ENCODE measurements at places on chromosomes 3 and 15.
A peak's percentile ranks its signal among the peaks of the same experiment; 100 is the strongest.

DNA sequence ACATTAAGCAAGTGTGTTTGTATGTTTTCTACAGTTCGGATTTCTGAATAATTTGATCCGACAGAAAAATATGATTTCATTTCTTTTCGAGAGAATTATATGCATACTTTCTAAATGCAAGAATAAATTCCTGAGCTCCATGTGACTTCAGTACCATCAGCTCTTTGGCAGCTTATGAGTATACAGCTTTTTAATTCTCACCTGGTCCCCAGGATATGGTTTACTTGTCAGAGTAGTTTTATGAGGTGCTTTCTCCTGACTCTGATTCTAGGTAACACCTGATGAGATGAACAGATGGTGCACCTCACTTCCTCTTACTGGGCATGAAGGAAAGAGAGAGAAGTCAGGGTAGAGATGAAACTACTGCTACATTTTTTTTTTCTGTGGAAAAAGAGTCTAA lies 3.1 kb downstream of the HGD start:
- DNase-seq: peak; percentile 93

GRCh38 chr15:63124506-63124905 lies 2.8 kb downstream of the LACTB start:
- no peak for DNase-seq

- DNase-seq: no peak
These were observed 259.9 kb downstream of the ZIC1 start for GRCh38 chr3:147669077-147669476.

DNA sequence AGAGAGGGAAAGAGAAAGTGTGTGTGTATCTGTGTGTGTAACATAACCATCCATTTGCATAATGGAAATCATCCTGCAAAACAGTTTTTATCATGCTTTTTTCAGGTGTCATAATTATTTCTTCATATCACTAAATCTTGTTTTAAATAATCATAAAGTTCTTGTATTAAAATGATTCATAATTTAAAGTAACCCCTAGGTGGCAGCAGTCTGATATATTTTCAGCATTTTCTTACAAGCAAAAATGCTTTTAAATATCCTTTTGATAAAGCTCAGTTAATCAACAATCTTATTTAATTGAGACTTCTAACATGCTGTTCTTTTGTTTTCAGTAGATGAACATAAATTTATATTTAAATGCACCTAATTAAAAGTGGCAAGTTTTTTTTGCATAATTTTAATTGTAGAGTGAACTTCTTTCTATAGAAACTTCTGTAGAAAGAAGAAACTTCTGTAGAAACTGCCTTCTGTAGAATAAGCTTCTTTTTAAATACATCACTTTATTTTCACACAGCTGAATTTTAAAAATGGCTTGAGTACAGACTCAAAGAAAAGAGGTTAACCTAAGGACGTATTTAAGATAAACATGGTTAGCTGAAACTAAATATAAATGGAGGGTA lies 72.5 kb downstream of the OPA1 start:
- DNase-seq: peak; percentile 25

DNA sequence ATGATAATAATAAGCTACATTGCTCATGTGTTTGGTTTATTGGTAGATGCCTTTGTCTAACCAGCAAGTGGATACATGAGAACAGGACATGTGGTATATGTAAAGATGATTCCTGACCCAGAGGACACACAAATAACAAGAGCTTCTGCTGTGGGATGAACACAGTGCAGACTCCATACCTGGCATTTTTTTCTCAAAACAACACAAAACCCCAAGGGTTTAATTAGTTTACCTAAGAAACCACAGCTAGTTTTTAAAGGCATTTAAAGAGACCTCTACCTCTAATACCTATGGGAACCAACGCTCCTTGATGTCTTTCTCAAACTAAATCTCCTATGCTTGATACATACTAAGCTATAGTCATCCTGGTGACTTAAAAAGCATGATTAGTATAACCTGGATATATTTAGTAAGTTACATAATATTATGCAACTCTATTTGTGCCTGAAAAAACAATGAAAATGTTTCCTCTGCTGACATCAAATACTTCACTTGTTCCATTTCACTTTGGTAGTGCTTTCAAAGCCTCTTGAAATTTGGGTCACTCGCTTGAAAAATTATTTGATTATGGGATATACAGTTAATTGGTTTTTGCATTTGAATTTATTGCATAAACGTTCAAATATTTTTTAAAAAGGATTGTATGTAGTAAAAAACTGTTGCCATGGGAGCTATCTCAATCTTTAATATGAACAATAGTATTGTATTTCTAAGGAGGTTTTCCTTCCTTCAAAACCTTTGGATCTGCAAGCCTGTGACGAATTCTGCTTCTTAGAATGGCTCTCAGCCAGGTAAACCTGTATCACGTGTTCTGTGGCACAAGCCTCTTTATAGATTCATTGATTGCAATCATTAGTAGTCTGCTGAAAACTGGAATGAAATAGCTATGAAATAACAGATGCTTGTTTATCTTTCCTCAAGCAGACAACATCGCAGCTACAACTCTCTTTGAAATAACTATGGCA lies 233.0 kb upstream of the KCNMB2 start:
- DNase-seq: no peak

- DNase-seq: no peak
These were observed 12.4 kb downstream of the RTP2 start for GRCh38 chr3:187689984-187690383.

DNA sequence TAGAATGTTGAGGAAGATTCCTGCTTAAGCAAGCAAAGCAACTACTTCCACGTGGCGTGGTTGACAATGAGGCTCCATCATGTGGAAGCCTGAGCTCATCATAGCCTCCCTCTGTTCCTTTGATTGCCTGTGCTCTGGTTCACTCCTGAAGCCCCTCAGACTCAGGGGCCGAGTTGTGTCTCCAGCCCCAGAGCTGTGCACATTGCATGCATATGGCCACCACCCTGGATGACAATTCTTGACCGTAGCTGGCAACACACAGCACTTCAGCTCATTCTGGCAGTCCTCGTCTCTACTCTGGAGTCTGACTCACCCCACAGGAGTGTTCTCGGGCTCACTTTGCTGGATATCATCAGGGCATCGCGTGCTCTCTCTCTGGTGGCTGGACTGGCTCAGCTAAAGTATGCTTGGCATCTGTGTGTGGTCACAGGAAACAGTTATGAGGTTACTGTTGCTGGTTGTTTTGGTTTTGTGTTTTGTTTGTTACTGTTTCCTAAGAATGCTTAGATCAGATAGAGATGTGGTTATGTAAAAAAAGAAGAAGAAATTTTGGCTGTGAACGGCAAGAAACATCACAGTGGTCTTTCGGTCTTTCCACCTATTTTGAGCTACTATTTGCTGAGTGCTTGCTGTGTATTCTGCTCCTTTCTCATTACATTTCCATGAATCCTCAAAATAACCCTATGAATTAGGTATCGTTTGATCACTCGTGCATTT lies 41.6 kb upstream of the MRPS22 start:
- no peak for DNase-seq

DNA sequence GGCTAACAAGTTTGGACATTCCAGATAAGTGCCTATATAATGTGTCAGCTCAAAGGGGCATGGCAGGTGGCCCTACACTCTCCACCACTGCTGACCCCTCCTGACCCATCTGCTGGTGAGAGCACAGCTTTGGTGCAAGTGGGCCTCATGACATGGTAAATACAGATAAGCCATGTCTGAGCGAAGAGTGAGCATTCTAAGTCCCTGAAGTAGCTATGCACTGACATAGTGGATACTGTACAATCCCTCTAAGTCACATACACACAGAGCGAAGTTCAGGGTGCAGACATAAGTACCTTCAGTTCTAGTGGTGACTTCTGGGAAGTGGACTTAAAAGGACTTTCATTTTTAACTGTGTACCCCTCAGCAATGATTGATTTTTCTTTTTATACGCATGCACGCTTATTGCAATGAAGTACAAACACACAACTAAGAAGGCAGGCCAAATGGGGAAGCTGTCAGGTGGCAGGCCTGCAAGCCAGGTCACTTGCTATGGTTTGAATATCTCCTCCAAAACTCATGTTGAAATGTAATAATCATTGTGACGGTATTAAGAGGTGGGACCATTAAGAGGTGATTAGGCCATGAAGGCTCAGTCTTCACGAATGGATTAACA lies 41.5 kb downstream of the TBC1D2B start:
- DNase-seq: no peak

GRCh38 chr3:188179006-188179966 lies 25.3 kb downstream of the LPP start:
- DNase-seq: no peak

- DNase-seq: peak; percentile 88
These were observed 75.1 kb downstream of the CCK start for GRCh38 chr3:42190701-42191442.

GRCh38 chr3:195856410-195857084 lies 44.8 kb upstream of the MUC4 start:
- DNase-seq: no peak

GRCh38 chr3:131007782-131008181 lies 18.8 kb downstream of the ASTE1 start:
- no peak for DNase-seq

DNA sequence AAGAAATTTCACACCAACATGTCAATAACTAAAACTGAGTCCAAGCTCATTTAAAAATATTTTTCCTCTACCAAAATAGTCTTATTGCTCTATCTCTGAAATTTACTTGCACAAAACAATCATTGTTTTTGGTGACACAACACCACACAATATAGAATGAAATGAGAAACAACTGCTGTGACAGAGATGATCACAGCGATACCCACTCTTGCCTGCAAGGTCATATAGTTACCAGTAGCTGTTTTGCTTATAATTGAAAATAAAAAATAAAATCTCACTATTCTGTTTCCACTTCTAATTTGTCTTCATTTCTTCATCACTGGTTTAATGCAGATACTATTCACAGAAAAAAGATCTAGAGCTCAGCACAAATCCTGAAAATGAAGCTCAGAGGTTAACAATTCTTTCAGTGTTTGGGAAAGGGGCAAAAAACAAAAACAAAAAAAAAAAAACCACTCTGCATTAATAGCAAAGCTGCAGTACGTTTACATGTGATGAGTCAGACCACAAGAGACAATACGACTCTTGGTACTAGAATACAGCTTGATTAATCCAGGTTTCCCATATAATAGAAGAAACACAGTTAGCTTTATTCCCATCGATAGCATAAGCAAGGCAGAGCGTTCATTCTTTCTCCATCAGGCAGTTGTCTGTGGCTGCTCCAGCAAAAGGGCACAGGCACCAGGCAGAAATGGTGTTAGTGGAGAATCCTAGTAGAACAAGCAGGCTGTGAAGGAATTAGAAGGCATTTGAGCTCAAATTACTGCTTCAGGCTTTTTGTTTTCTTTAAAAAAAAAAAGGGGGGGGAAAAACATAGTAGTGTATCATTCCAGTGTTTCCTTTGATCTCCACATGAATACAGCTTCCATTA lies 773 bp downstream of the ANKRD28 start:
- peak; percentile 85 for DNase-seq

DNA sequence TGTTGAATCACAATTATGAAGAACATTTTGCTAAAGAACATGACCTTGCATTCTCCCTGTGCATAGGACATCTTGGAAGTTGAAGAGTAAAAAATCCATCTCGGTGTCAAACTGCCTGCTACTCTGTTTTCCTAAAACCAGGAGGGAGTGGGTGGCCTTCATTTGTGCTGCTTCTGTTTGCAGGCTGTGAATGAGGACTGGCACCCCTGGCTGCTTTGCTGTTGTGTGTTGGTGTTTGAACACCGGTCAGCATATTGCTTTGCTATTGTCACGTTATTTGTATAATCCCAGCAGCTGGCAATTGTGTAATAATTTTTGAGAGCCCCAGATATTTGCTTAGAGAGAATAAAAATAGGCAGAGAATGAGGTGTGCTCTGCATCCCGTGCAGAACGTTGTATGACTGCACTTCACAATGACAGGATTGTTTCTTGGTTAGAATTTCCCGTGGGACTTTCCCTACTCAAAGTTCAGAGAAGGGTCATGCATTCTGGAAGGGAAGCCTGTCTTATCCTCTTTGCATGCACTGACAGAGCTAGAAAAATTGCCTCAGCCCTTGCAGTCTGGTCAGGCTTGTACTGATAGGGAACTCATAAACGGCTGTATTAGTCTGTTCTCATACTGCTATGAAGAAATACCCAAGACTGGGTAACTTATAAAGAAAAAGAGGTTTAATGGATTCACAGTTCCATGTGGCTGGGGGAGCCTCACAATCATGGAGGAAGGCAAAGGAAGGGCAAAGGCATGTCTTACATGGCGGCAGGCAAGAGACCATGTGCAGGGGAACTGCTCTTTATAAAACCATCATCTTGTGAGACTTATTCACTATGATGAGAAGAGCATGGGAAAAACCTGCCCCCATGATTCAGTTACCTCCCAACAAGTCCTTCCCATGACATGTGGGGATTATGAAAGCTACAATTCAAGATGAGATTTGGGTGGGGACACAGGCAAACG lies 16.3 kb downstream of the SV2B start:
- no peak for DNase-seq

DNA sequence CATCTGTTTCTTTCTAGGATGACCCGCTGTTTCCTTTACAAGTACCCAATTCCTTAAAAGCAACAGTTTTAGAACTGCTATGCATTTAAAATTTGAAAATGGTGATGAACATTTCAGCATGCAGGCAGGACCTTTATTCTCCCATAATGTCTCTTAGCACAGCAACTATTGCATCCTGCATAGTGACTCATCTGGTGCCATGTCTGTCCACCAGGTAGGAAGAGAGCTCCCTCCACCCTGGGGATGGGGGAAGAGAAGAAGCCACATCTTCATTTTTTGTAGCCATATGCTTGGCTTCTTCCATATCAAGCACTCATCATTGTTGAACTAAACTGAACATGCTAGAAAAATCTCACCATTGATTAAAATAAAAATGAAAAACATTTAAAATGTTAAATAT lies 9.9 kb downstream of the GPR15 start:
- no peak for DNase-seq

- no peak for DNase-seq
These were observed 55.4 kb downstream of the PDZRN3 start for GRCh38 chr3:73569246-73569760.

DNA sequence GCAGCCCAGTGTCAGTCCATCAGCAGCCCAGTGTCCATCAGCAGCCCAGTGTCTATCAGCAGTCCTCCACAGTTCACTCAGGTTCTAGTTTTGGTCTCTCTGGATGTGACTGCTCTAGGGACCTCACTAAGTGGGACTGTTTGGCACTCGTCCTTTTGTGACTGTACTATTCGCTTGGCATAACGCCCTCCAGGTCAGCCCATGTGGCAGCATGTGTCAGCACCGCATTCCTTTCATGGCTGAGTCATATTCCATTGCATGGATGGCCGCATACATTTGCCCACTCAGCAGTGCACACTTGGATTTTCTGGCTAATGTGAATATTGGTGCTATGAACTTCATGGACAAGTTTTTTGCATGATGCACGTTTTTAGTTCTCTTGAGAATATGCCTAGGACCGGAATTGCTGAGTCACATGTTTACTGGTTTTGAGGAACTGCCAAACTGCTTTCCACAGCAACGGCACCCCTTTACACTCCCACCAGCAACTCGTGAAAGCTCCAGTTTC lies 16.4 kb downstream of the CHST13 start:
- DNase-seq: no peak

- DNase-seq: no peak
These were observed 208.0 kb downstream of the NR2F2 start for GRCh38 chr15:96538491-96538890.

DNA sequence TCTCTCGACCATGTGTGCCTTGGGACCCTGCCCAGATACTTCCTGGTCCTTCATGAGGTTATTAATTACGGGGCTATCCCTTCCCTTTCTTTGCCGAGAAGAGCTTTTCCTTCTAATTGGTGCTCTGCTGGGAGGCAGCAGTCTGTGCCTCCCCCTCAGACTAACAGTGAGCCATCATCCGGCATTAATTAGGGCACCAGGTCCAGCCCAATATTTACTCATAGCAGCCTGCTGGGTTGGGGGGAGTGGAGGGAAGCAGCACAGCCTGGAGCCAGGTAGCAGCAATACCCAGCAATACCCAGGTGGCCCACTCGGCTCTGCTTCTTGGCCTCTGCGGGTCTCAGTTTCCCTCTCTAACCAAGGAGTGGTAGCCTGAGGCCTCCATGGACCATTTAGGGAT lies 20.1 kb downstream of the CACNA2D2 start:
- DNase-seq: no peak
